ENCODE measurements at places on chromosomes 5 and 9.

- no peak for DNase-seq
Measured at GRCh38 chr5:99589424-99589823, 660.6 kb upstream of the CHD1 start.

- DNase-seq = no peak
Measured at GRCh38 chr9:114850871-114851270, 45.0 kb upstream of the TNFSF15 start.

- DNase-seq = no peak
Measured at GRCh38 chr5:135952683-135953082, 2.1 kb downstream of the LECT2 start.

DNA sequence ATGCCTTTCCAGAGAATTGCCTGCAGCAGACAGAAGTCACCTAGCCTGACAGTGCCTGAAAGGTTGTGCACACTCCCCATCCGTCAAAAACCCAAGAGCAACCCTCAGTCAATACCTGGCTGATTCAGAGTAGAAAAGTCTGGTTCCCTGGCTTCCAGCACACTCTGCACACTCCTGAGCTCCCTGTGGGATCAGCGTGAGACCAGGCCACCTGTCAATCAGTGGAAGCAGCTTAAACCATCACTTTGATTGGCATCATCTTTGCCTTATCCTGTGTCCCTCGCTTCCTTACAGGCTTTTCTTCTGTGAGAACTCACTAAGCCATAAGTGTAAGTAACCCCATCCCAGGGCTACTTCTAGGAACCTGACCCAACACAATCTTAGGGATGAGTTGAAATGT lies 109.8 kb downstream of the ACTL7B start:
- DNase-seq = no peak

DNA sequence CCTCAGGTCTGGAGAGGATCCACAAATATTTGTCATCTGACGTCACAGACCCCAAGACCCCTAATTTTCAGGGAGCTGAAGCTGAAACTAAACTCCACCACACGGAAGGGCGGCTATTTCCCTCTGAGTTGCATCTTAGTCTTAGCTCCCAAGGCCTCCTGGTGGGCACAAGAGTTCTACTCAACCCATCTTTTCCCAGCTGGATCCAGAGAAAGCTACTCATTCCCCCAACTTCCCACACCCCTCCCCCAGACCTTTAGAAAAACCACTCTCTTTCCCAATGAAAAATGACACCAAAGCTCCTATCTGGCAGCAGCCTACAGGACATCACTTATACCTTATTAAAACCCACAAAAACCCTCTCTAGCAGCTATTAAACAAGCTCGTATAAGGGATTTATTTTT lies 67.1 kb upstream of the SLC1A1 start:
- DNase-seq = no peak

DNA sequence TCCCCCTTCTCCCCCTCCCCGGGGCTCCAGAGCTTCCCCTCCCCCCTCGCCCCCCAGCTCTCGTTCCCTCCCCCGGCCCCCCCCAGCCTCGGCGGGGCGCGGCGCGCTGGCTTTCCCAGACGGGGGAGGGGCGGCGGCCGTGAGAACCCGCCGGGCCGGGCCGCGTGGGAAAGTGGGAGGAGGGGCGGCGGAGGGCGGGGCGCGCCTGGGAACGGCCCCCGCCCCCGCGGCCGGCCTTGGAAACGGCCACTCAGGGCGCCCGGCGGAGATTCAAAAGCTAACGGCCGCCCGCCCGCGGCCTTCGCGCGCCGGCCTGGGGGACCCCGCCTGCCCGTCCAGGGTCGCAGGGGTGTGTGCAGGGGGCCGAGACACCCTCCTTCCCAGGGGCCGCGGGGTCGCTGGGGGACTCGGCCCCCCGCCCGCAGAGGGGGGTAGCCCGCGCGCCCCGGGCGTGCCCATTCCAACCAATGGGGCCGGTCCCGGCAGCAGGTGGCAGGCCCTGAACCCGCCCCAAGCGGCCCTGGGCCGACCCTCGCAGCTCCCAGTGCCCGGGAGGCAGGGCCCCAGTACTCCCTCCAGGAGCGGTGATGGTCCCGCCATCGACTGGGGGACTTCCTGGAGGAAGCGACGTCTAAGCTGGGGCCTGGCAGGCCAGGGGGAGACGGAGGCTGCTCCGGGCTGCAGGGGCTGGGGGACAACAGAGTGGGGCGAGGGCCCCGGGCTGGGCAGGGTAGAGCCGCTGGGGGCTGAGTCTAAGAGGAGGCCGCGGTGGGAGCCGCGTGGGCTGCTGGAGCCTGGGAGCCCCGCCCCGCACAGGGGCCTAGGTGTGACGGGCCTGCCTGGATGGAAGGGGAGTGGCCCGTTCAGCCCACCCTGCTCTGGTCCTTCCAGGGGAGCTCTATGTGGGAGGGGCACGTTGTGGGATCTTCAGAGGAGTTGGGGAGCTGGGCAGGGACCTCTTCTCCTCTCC lies 14.2 kb upstream of the NRARP start:
- no peak for DNase-seq

- no peak for DNase-seq
Measured at GRCh38 chr5:135212361-135213026, 178.5 kb upstream of the PITX1 start.

DNA sequence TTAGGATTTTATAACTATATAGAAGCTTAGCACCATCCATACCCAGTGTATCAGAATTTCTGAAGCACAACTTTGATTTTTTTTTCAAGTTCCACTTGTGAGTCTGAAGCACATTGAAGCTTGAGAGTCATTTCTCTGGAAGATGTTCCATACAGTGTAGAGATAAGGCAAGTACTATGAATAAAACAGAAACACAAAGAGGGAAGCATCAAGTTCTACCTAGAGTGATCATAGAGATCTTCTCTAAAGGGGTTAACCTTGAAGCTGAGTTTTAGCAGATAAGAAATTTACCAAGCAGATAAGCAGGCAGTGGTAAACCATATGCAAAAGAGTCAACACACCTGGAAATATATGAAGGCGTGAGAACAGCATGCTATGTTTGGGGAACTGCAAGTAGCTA lies 125.3 kb downstream of the MCTP1 start:
- DNase-seq = no peak

GRCh38 chr5:26181582-26181981 lies 856.8 kb downstream of the CDH9 start:
- DNase-seq = no peak

- DNase-seq = no peak
Measured at GRCh38 chr9:112377684-112378327, 2.1 kb upstream of the HSDL2 start.

DNA sequence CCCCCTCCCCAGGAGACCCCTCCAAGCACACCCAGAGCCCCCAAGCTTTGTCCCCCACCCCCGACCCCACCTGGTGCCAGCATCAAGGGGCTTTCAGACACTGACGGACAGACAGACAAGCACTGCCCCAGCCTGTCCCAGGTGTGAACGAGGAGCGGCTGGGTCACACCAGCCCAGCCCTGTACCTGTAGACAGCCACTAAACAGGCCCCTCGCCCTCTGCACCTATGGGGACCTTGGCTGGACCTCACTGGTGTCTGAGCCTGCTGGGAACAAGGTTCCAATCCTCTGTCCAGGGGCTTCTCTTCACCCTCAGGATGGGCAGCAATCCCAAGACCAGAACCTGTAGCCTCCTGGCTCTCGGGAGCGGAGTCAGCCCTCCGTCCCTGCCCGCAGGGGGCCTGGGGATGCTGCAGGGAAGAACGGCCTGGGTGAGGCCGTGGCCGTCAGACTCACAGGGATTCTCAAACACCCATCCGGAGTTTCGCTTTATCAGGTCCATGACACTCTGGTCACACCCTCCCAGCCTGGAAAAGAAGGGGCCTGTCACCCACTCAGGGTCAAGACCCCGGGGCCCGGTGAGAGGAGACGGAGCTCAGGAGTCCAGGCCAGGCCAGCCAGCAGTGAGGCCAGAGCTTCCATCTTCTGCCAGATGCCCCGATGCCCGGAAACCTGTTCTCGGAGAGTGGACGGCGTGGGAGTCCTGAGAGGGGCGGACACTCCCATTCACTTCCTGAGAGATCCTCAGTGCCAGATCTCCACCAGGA lies 2.8 kb downstream of the LCN6 start:
- DNase-seq = no peak

DNA sequence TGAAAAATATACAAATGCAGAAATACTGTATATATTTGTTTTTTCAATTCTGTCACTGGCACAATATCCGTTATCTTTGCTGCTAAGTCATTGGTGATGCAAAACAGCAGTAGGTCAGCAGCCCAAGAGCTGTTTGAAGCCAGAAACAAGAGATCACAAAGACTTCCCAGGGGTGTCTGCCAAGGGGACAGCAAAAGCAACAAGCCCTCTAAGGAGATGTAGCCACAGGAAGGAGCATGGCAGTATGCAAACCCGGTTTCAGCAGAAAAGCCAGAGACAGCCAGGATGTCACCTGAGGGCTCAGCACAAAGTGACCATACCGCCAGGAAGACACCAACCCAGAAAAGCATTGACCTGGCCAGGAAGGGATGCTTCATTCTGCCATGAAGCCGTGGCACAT lies 241.5 kb downstream of the ARRDC3 start:
- DNase-seq = no peak

DNA sequence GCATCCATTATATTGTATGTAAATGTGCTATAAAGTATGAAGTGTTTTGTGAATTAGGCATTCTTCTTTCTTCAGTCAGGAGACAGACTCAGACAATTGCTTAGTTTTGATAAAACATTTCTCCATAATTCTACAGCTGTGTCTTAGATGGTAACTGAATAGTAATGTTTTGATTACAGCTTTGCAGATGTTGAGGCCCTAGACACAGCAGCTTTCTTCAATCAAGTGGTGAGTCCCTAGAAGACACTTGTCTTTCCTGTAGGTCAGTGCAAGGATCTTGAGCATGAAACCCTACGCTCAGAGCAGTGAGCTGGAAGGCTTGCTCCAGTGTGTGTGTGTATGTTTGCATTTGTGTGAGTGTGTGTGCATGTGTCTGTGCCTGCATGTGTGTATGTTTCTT lies 46.8 kb upstream of the CD180 start:
- DNase-seq = no peak

DNA sequence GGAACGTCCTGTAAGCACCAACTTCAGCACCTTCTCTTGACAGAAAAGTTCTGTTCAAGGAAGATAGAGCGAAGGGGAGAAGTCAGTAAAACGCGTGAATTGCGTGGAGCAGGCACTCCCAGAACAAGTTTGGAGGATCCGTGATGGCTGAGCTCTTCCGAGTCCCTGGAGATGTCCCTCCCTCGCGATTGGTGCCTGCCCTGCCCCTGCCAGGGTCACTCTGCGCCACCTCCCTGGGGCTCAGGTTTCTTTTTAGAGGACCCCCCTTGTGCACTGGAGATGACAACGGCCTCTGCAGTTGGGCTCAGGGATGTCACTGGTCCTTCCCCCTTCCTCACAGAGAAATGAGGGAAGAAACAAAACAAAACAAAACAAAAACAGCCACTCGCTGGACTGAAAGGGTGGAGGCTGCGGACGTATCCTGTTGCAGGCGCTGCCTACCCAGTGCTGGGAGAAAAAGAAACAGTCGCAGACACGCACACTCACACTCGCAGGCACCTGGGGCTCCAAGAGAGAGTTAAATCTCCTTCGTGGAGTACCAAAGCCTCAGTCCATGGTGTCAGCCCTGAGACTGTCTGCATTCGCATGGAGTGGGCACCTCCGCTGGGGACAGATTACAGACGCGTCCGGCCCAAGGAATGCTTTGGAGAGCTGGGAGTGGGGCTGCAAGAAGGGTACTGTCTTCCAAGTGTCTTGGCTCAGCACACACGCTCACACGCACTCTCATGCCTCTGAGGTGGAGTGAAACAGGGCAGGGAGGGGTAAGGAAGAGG lies 512.7 kb downstream of the SLCO4C1 start:
- DNase-seq = no peak

- no peak for DNase-seq
Measured at GRCh38 chr5:38615981-38616451, 59.6 kb upstream of the LIFR start.

DNA sequence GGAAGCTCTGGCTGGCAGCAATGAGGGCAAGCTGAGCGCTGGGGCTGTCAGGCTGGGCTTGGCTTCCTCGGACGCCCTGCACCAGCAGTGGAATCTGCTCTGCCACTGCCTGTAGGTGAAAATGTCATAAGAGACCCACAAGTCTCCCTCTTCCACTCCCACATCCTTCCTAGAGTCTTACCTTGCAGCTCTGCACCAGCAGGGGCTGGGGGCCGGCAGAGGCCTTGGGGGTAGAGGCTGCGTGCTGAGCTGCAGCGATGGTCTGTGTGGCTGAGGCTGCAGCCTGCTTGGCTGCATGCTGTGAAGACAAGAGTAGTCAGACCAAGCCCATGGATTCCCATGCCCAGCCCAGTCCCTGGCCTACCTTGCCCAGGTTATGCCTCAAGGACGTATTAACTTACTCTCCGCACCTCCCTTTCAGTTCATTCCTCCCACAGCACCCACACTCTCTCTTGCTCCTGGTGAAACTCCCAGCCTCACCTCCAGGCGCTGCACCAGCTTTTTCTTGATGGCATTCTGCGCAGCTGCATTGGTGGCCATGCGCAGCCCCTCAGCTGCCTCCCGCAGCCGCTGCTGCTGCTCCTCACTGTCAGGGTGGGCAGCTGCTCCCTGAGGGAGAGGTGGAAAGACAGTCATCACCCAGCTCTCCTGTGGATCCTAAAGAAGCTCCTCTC lies 17.3 kb downstream of the TLN1 start:
- DNase-seq = no peak

- DNase-seq = no peak
Measured at GRCh38 chr5:160799184-160799583, 52.8 kb downstream of the ATP10B start.

- no peak for DNase-seq
Measured at GRCh38 chr9:85484235-85484634, 257.5 kb downstream of the AGTPBP1 start.

DNA sequence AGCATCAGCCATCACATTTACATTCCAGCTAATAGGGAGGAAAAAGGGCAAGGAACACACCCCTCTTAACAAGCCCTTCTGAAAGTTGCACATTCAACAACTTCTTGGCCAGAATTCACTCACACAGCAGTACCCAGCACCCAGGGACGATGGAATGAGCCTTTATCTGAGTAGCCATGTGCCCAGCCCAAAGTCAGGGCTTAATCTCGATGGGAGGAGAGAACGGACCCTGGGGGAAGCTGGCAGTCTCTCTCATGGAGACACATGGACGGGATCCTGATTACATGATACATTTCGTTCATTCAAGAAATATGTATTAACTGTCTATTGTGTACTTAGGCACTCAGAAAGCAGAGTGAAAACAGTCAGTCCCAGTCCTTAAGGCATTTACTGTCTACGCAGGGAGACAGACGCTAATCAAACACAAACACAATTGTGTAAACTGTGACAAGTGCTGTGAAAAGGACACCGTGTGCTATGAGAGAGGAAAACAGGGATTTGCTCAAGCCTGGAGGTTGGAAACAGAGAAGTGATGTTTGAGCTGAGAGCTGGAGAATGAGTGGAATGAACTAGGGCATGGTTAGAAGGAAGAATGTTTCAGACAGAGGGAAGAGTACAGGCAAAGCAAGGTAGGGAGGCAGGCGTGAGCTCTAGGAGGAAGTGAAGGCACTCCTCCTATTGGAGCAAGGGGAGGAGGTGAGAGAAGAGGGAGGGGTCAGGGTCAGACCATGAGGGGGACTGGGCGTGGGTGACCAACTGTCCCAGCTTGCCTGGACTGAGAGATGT lies 7.4 kb downstream of the OTULINL start:
- DNase-seq = no peak

GRCh38 chr5:77972469-77973252 lies 196.5 kb upstream of the TBCA start:
- no peak for DNase-seq

Measured in stimulated activated CD4-positive, alpha-beta T cell treated with anti-CD3 and anti-CD28 coated beads, Interleukin-2, amount 100 ng/mL, for 48 hours (primary cell).